Right lobe of liver (tissue), 6 donors: ENCODE measurements at places on chromosomes 12 and 14. TPM values are rescaled to one million over a fixed set of nuclear protein-coding genes. Genes with fewer than 3 reads are reported as not detected.

AKAP3 gene
- total RNA-seq: 1.8 TPM

APOF gene
- total RNA-seq: 199 TPM

NPFF gene
- not detected for total RNA-seq

NABP2 gene
- total RNA-seq: 23.9 TPM

ADAMTS20 gene
- total RNA-seq: not detected

CCDC197 gene
- not detected for total RNA-seq

PAPLN gene
- total RNA-seq: 1.6 TPM

GLI1 gene
- 0.66 TPM for total RNA-seq

TSPAN19 gene
- total RNA-seq: not detected

FLRT2 gene
- 1.5 TPM for total RNA-seq

TC2N gene
- total RNA-seq: 6.5 TPM

C12orf60 gene
- 0.64 TPM for total RNA-seq

GDF3 gene
- total RNA-seq: not detected

CNTN1 gene
- 0.18 TPM for total RNA-seq

MANSC1 gene
- 13.8 TPM for total RNA-seq

ASIC1 gene
- total RNA-seq: 0.07 TPM

SLC38A4 gene
- 604 TPM for total RNA-seq

HHIPL1 gene
- 0.43 TPM for total RNA-seq

MUCL1 gene
- not detected for total RNA-seq

P2RX2 gene
- not detected for total RNA-seq

DNA sequence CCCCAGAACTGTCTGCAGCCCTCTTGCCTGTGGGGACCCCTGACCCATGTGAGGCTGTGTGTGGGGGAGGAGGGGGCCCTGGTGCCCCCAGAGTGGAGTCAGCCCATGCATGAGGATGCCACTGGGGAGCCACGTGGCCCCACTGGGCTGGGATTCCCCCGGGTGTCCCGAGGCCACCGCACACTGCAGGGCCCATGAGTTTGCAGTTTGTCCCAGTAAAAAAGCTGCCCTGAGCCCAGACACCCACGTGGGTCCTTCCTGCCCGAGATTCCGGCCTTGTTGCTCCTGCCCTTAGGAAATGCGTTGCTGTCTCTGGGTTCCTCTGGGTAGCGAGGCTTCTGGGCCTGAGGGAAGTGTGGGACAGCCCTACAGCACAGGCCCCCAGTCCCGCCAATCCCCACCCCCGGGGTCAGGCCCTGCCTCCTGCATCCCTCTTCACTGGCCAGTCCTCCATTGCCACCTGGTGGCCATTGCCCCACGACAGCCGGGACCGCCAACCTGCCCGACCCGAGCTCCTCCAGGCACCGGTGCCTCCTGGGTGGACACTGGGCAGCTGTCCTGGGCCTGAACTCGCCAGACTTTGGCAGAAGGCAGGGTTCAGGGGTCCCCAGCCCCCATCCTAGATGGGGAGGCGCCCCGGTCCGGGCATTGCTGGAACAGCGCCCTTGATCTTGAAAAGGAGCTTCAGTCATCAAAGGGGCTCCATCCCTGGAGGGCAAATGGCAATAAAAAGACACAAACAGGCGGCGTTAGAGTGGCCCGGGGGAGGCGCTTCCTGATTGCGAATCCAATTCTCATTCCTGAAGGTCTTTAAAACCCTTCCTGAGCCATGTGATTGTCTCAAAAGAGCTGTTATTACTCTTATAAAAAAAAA lies 15.6 kb upstream of the C14orf180 start:
- DNase-seq: peak; percentile 80

- DNase-seq: no peak
These were observed 16.1 kb upstream of the MFAP5 start for GRCh38 chr12:8678661-8679111.

GRCh38 chr14:91405241-91405721 lies 12.3 kb downstream of the CCDC88C start:
- DNase-seq: no peak

DNA sequence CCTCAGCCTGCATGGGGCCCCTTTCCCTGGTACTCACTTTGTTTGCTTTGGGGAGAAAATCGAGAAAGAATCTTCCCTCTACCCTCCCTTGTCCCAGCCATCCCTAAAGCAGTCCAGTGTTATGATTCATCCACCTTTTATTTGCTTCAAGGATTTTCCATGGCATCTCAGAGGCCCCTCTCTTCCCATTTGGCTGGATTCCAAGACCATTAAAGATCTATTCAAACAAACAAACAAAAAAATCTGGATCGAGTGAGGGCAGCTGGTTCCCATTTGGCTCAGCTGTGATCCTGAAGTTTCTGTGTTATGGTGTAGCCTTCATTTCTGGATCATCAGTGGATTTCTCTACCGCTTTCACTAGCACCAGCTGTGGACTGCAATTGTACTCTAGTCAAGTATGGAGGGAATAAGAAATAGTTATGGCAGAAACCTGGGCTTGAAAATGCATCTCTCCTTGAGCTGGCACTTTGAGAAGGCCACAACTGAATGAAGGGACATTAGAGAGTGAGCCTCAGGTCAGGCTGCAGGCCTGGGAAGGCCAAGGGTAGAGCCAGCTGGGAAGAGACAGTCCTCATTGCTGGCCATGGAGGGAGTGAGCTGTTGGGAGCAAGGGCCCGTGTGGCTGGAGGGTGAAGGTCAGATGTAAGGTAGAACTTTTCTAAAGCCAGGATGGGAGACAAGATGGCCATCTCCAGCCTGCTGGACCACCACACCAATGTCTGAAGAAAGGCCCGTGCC lies 13.7 kb downstream of the KRT71 start:
- peak; percentile 19 for DNase-seq

DNA sequence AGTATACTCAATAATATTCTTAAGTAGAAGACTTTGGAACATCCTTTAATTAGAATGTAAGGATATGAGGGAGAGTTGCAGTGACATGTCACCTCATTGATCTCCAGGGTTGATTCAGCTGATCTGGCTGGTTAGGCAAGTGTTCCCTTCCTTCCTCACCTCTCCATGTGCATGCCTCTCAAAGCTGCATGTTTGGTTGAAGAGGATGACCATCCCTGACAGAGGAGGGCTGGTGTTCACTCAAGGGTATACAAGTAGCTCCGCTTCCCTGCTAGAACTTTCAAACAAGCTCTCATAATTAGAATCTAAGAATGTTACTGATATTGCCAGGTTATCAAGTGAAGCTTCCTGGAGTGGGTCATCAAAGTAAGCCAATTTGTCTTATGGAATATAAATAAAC lies 341.1 kb upstream of the FLRT2 start:
- no peak for DNase-seq

- DNase-seq: no peak
These were observed 8.9 kb upstream of the CLEC6A start for GRCh38 chr12:8446642-8447547.

GRCh38 chr12:3038926-3039510 lies 38.2 kb upstream of the TSPAN9 start:
- DNase-seq: no peak

DNA sequence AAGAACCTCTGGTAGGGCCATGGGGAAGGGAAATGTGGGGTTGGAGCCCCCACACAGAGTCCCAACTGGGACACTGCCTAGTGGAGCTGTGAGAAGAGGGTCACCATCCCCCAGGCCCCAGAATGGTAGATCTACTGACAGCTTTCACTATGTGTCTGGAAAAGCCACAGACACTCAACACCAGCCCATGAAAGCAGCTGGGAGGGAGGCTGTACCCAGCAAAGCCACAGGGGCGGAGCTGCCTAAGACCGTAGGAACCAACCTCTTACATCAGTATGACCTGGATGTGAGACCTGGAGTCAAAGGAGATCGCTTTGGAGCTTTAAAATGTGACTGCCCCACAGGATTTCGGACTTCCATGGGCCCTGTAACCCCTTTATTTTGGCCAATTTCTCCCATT lies 97.8 kb downstream of the HMGA2 start:
- DNase-seq: no peak

DNA sequence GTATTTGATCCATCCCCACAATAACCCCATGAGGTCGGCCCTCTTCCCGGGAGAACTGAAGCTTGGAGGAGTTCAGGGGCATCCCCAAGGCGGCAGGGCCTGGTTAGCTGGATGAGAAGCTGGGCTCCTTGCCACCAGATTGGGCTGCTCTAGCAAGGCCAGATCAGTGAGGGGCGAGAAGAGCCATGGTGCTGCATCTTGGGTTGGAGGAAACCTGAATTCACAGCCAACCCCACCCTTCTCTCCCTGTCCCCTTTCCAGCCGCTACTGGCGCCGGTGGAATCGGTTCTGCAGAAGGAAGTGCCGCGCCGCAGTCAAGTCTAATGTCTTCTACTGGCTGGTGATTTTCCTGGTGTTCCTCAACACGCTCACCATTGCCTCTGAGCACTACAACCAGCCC lies 228.6 kb upstream of the FKBP4 start:
- DNase-seq: no peak

GRCh38 chr14:94969766-94970165 lies 187.6 kb downstream of the DICER1 start:
- DNase-seq: no peak

DNA sequence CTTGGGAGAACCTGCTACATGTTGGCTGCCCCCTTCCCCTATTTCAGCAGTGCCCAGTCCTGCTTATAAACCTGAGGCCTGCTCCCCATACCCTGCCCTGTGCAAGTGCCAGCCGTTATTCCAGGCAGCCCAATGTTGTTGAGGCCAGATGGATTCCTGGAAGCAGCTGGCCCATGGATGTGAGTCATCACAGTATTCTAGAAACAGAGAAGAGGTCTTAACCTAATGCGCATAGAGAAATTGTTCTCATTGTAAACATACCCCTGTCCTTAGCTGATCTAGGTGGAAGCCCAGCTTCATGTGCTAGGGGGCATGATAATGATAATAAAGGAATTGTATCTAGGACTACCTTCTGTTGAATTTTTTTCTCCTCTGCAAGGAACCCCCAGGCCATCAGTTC lies 69.7 kb downstream of the TSPAN11 start:
- no peak for DNase-seq

- DNase-seq: peak; percentile 44
These were observed 16.2 kb downstream of the SLC25A29 start for GRCh38 chr14:100289916-100290606.

- no peak for DNase-seq
These were observed 52.3 kb downstream of the TSPAN9 start for GRCh38 chr12:3129301-3130056.

- no peak for DNase-seq
These were observed 179.3 kb upstream of the BTG1 start for GRCh38 chr12:92324849-92325500.

DNA sequence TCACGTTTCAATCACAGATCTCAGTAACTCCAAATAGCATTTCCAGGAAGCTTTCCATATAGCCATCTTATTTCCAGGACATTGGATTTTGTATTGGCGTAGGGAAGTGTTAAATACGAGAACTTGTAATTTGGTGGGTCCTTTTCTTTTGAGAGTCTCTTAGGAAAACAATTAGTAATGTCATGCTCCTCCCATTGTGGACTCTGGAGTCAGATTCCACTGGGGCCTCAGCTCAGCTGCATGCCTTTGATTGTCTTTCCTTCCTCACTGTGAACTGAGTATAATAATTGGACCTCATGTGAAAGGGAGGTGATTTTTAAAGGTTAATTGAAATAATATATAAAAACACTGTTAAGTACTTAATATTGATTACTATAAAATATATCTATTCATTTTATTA lies 462.6 kb downstream of the NPAS3 start:
- DNase-seq: no peak

- no peak for DNase-seq
These were observed 56.5 kb upstream of the GZMB start for GRCh38 chr14:24690492-24690891.

GRCh38 chr12:51323317-51323960 lies 535 bp downstream of the BIN2 start:
- no peak for DNase-seq

GRCh38 chr12:71063087-71063486 lies 94.7 kb downstream of the TSPAN8 start:
- DNase-seq: no peak

GRCh38 chr14:71595441-71595840 lies 336.8 kb upstream of the RGS6 start:
- DNase-seq: no peak

DNA sequence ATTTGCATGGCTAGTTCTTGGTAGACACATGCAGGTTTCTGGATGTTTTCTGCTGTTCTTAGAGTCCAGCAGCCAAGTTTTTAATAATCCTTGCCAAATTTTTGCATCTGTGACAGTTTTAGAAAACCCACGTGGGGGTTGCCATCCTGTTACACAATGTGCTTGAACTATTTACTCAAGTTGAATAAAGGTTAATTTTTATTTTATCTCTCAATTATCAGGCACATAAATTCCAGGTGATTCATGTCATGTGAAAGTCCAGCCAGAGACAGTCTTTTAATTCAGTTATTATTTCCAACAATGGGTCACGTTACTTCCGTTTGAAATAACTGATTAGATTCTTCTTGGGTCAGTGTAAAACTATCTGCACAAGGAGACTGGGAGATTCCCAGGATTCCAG lies 15.7 kb downstream of the MYRFL start:
- DNase-seq: no peak

GRCh38 chr12:104288635-104289274 lies 14.8 kb upstream of the EID3 start:
- DNase-seq: peak; percentile 93

GRCh38 chr12:65229441-65229840 lies 49.0 kb upstream of the MSRB3 start:
- no peak for DNase-seq

DNA sequence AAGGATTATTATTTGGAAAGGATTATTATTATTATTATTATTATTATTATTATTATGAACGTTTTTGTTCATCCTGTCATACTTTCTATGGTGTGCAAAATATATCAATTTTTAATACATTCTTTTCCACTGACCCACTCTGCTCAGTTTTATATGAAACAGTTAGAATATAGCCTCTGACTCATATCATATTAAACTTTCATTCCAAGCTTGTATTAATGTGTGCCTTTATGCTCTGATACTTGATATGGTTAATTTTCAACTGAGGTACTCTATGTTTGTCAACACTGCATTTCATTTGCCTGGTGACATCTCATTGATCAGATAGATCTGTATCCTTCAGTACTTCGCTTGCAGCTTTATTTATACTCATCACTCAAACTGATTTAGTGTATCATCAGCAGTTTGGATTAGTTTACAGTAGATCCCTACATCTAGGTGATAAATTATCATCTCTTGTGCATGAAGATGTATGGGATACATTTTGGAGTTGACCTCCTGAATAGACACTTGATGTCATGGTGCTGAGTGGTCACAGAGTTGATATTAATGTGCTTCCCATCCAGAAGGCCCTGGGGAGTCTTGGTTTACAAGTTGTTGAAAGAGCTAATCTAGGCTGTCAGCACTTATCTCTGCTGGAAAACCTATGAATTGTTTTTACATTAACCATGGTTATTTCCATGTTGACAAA lies 271.8 kb downstream of the TRHDE start:
- DNase-seq: no peak

GRCh38 chr14:50531595-50532501 lies 521 bp downstream of the MAP4K5 start:
- DNase-seq: peak; percentile 64

DNA sequence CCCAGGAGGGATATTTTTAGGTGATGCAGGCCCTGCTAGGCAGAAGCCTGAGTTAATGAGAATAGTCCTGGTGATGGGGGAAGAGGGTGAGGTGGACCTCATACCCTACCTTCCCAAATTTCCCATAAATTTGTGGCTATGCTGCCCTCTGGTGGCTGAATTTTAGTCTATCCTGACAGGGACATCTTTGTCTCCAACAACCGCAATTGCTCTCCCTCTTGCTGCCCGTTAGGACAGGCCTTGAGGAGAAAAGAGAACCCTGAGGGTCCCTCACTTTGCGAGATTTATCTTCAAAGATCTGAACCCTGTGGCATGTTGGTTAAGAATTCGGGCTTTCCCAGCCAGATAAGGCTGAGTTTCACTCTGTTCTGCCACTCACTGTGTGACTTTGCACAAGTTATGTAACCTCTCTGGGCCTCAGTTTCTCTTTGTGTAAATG lies 9.8 kb upstream of the ZNF385A start:
- no peak for DNase-seq
